Smooth muscle cell of the brain vasculature (primary cell): ENCODE measurements at places on chromosomes 5 and 9.
A peak's percentile ranks its signal among the peaks of the same experiment; 100 is the strongest.

GRCh38 chr9:13069498-13069897, 210.0 kb downstream of the MPDZ start:
- DNase-seq: no peak

- no peak for DNase-seq
Measured at GRCh38 chr9:13719981-13720676, 440.6 kb upstream of the MPDZ start.

DNA sequence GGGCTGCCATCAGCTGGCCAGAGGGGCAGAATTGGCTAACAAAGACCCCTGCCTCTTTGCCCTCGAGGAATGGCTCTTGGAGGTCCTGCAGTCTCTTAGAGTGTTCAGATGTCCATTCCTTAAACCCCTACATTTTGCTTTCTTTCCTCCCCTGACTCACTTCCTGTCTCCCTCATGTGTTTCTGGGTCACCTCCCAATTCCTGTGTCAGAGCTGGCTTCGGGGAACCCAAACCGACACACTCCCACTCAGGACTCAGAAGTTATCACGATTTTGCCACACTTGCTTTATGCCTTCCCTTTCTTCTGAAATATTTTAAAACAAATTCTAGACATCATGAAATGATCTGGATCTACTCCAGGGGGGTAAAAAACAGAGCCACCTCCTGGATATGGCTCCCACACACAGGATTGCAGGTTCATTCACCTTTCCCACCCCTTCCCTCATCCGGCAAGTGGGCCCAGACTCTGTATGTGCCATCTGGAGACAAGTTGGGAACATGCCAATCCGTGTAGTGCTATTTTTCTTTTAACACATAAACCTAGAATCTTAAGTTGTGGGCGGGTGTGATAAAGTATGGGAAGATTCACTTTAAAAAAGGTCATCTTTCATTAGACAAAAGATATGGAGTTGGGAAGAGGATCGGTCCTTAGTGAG, 145.7 kb downstream of the NXNL2 start:
- no peak for DNase-seq

- DNase-seq: no peak
Measured at GRCh38 chr5:126753227-126753626, 23.7 kb upstream of the LMNB1 start.

GRCh38 chr5:58921159-58921558, 338.3 kb downstream of the RAB3C start:
- no peak for DNase-seq

DNA sequence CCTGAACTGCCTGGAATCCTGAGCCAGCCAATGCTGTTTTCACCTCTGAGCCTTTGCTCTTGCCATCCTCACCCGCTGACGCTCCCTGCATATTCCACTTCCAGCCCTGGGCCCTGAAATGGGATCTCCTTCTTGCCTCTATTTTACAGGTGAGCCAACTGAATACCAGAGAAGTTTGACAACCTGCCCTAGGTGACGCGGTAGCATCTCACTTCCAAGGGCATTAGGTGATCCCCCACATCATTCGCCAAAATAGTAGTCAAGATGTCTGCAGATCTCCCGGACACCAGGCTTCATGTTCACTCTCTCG, 43.5 kb downstream of the FOXI1 start:
- DNase-seq: no peak

- no peak for DNase-seq
Measured at GRCh38 chr5:50846261-50846660, 179.8 kb downstream of the PARP8 start.

GRCh38 chr5:122004201-122004600, 42.4 kb downstream of the SRFBP1 start:
- DNase-seq: no peak

GRCh38 chr5:159057426-159057825, 42.3 kb downstream of the EBF1 start:
- no peak for DNase-seq

GRCh38 chr9:28320616-28321015, 747.3 kb upstream of the C9orf72 start:
- no peak for DNase-seq

- DNase-seq: no peak
Measured at GRCh38 chr9:2764353-2764752, 47.0 kb downstream of the KCNV2 start.

- DNase-seq: no peak
Measured at GRCh38 chr5:93756372-93756771, 15.0 kb upstream of the POU5F2 start.

- DNase-seq: no peak
Measured at GRCh38 chr5:174300941-174301761, 255.6 kb downstream of the NSG2 start.

GRCh38 chr5:77151501-77151900, 59.0 kb upstream of the PDE8B start:
- no peak for DNase-seq

GRCh38 chr5:143979044-143979690, 167.2 kb downstream of the HMHB1 start:
- no peak for DNase-seq

GRCh38 chr5:61402244-61402823, 70.3 kb downstream of the ZSWIM6 start:
- no peak for DNase-seq

DNA sequence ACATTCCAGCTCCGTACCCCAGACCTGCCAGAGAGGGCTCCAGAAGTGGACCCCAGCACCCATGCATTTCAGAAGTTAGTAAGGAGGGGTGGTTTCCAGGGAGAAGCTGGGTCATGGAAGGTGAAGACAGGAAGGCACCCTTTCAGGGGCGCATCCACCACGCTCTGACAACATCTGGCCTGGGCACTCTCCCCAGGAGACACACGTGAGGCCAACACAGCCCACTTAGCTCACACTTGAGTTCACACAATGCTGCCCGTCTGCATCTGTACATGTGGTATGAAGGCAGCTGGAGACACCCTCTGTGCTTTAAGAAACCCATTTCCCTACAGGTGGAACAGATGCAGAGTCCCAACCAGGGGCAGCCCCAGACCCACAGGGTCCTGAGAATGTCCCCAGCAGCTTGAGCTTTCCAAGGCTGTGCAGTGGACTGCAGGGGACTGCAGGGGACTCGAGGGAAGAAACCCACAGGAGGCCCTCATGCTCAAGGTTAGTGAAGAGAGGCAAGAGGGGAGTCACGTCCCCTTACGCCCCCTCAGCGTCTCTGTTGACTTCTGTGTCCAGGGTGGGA, 326.8 kb upstream of the IRX1 start:
- no peak for DNase-seq

DNA sequence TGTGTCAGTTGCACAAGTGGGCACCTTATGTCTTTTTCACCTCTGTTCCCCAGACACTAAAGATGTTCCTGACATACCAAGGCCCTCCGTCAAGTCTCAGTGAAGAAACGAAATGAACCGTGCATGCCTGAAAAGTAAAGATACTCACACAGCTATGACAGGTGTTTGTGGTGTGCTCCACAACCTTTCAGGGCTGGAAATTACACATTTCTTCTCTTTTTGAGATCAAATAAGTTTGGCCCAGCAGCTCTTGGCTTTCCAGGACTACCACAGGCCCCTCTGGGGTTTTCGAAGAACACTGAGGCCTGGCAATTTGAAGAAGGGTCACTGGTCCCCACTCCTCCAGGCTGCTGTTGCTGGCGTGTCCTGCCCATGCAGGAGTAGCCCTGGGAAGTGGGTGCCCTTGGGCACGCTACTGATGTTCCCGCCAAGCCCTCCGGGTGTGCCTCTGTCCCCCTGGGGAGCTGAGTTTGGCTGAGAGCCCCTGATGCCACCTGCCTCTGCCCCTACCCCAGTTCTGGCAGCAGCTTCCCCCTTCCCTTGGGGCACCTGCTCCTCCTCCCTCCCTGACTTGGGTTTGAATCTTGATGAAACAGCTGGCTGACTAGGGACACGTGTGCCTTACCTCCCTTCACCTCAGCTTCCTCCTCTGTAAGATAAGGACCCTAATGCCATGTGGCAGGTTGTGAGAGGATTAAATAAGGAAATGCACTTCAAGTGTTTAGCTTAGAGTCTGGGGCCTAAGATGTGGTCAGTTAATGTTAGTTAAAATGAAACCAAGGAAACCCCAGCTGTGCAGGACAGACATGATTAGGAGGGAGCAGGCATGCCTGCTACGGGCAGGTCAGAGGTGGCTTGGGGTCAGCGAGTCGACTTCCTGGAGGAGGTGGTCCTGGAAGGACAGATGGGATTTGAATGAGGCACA, 49.1 kb upstream of the GADD45G start:
- no peak for DNase-seq

DNA sequence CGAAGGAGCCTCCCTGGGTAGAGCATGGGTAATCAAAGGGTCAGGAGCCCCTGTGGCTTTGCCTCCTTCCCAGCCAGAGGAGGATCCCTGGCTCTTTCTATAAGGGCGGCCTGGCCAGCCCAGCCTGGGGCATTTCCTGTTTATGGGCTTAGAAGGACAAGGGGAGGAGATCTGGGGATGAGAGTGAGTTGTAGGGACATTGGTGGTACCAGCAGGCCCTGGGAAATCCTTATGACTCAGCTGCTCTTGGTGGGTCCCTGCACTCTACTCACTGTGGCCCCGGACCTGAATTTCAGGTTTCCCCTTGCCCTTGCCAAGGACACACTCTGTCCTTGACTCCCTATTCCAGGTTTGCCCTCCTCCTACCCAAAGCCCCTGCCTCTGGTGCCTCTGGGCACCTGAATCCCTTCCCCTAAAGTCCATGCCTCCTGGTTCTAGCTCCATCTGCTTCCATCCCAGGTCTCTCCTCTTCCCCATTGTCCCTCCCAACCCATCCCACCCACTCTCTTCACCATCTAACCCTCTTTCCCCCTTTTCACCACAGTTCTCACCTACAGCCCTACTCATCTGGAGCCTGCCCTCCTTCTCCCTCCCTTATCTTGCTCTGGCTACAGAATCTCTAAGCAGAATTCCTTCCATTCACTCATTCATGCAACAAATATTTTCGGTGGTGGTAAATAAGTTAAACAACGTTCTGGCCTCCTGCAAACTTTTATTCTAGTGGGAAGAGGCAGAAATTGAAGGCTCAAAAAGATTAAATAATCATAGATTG, 34.9 kb downstream of the PCDH1 start:
- no peak for DNase-seq

DNA sequence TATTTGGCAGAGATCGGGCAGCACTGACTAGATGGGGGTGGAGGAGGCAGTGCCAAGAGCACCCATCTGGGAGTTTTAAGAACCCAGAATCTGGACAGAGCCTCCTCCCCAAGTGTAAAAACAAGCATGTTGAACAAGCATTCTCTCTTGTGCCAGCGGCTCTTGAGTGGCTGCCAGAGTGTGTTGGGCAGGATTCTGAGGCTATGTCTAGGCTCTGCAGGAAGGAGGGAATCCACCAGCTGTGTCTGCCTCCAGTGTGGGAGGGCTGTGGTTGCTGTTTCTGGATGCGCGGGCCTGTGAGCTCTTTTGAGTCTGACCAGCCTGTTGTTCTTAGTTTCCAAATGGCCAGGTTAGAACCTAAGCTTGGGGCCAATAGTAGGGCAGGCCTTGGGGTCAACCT, 39.8 kb downstream of the HMCN2 start:
- no peak for DNase-seq

DNA sequence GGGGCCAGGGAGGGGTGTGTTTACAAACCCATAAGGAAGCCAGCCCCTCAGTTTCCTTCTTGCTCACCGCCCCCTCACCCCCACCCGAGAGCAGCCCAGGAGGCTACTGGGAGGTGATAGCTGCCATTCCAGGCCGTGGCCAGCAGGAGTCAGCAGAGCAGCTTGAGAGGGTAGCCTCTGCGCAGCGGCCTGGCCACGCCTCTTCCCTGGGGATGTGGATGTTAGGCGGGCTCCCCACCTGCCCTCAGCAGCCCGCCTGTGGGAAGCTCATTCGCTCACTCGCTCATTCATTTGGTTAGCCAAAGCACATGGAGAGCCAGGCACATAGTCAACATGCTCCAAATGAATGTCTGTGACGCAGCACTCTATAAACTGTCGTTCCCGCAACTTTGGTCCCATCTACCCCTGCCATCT, 6.1 kb upstream of the DPM2 start:
- DNase-seq: no peak

DNA sequence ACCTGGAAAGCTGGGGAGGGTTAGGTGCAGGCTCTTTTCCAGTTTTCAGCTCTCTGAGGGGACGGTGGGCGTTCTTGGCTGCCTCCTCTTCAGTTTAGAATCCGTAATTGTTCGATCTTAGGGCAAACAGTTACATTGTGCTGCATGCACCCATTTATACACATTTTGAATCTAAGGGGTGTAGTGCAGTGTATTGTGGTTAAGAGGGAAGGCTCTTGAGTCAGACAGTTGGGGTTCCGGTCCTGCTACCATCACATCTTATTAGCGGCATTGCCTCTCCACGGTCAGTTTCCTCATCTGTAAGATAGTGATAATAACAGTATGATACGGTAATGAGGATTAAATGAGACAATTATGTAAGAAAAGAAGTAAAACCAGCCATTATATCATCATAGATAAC, 625 bp downstream of the EXOSC2 start:
- no peak for DNase-seq

DNA sequence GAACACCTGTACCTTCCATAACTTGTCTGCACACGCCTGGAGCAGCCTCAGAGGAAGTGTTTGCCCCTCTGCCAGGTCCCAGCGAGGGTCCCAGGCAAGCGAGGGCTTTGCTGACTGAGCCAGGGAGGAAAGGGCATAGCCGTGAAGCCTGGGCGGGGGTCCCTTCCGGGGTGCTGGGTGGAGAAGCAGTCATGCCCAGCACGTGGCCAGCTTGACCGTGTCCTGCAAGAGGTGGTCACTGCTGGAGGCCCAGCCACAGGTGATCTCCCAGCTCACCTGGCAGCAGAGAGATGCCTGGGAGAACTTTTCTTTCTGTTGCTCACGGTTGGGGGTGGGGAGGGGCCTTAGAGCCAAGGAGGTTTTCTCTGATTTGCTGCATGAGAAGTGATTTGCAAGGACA, 195.3 kb downstream of the CACNA1B start:
- DNase-seq: no peak

DNA sequence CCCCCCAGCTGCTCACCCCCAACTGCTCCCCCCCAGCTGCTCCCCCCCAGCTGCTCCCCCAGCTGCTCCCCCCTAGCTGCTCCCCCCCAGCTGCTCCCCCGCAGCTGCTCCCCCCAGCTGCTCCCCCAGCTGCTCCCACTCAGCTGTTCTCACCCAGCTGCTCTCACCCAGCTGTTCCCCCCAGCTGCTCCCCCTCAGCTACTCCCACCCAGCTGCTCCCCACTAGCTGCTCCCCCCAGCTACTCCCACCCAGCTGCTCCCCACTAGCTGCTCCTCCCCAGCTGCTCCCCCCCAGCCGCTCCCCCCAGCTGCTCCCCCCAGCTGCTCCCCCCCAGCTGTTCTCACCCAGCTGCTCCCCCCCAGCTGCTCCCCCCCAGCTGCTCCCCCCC, 22.8 kb upstream of the AHRR start:
- DNase-seq: no peak

DNA sequence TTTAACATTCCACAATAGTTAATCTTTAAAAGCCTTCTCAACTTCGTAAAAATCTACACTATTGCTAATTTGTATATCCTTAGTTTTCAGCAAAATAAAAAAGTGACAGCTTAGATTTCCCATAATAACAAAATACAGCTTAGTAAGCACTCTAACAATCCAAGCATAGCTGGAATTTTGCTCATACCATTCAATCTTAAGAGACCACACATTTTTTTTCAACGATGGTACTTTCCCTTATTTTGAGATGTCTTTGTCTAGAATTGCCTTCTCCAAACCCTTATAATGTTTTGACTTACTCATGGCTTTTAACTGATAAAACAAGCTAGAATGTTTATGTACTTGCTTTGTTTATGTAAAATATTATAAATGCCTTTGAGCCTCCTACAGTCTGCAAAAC, 65.6 kb downstream of the HOMER1 start:
- no peak for DNase-seq

- no peak for DNase-seq
Measured at GRCh38 chr9:121773286-121773953, 122.0 kb downstream of the DAB2IP start.

- no peak for DNase-seq
Measured at GRCh38 chr5:100502684-100503083, 32.5 kb upstream of the FAM174A start.

- peak; percentile 4 for DNase-seq
Measured at GRCh38 chr5:37005946-37006540, 129.5 kb downstream of the NIPBL start.
